Fibroblast of pulmonary artery (primary cell): ENCODE measurements at places on chromosomes 16 and 17.

- DNase-seq, result no peak
Measured at GRCh38 chr17:21373036-21373435, 3.1 kb upstream of the KCNJ12 start.

DNA sequence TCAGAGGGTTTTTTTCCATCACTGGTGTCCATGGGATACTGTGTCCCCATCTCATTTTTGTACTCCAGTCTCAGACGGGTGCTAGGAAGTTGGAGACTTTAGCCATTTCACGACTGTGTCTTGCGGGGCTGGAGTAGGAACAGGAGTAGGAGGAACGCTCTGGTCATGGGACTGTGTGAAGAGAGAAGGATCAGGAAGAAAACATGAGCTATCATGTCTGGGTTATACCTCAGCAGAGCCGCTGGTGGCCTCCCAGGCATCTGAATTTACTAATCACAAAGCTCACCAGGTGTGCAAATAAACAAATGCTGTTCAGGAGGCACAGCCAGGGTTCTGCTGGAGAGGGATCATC is 225.4 kb downstream of the SEC14L1 start:
- DNase-seq, result no peak

- no peak for DNase-seq
Measured at GRCh38 chr16:13781575-13782338, 138.2 kb upstream of the ERCC4 start.

GRCh38 chr16:17759451-17760390 is 289.0 kb upstream of the XYLT1 start:
- no peak for DNase-seq

- peak; percentile 78 for DNase-seq
Measured at GRCh38 chr17:21041741-21042457, 912 bp downstream of the USP22 start.

GRCh38 chr17:72976971-72977770 is 115.3 kb downstream of the SLC39A11 start:
- peak; percentile 94 for DNase-seq

- DNase-seq, result no peak
Measured at GRCh38 chr17:19361326-19361725, 1.2 kb downstream of the B9D1 start.

- DNase-seq, result peak; percentile 45
Measured at GRCh38 chr17:12622726-12623125, 43.0 kb upstream of the MYOCD start.

DNA sequence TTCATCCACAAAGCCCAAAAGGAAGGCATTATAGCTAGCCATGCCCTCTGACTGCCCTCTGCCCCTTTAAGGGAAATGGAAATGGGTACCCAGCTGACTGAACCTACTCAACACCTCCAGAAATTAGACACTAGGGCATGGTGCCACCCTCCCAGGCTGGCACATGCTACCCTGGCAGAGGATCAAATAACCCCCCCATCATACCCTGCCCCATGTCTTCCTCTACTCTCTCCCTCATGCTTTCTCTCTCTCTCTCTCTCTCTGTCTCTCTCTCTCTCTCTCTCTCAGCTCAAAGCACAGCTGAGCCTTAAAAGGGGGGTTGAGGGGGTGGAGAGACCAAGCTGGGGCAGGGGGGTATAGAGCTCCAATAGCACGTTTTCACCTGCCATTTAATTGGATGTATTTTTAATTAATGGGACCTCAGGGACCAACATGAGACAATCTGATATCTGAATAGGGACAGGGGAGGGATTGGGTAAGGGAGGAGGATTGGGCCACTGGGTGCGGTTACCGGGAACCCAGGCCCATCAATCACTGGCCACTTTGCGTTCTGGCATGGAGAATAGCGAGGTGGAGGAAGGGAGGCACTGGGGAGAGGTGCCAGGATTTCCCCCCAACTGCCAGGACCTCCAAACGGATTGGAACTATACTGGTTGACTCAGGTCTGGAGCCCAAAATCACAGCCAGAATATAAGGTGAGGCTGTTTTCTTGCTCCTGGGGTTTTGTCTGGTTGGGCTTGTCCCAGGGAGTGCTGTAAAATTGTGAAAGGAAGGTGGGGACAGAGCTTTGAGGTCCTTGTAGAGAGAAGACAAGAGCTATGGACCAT is 57.8 kb downstream of the NEUROD2 start:
- DNase-seq, result no peak

DNA sequence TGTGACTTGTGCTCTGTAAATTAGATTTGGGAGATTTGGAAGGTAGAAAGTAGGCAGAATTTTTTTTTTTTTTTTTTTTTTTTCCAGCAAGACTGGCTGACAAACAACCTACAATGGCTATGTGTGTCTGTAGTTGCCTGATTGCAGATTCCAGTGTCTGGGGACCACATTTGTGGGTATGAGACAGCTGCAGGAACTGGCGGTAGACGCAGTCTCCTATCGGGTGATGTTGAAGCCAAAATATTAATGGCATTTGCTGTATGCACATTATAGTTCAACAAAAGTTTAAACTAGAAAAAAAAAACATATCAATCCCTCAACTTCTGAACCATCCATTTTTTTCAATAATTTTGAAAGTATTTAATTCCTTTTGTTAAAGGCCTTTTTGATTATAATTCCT is 665.2 kb downstream of the TOX3 start:
- DNase-seq, result peak; percentile 48

DNA sequence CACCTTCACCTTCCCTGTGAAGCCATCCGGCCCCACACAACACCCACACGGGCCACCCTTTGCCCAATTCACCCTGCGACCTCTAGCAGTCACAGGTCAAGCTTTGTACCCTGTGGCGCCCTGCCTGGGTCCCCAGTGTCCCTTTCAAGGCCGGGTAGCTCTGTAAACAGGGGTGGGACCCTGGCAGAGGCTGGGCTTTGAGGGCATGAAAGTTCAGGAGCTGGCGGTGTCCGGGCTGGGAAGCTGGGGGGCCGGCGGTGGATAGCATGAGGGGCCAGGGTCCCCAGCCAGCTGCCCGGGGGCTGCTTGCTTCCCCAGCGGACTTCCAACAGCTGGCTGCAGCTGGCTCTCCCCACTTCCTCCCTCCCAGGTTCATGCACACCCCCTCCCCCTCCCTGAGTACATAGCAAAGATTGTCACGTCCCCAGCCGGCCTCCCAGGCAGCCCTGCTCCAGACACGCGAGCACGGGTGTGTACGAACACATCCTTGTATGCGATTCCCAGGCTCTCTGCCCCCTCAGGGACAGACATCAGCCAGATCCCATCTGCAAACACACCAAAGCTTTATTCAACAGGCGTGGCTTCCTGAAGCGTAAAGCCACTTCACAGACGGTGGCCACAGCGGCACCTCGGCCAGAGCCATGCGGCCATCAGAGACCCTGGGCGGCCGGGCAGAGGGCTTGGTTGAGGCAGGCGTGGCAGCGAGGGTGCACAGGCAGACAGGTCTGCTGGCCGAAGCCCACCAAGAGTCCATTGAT is 8.2 kb downstream of the NTHL1 start:
- peak; percentile 73 for DNase-seq

- DNase-seq, result no peak
Measured at GRCh38 chr17:83200751-83201150, 121.3 kb downstream of the METRNL start.

DNA sequence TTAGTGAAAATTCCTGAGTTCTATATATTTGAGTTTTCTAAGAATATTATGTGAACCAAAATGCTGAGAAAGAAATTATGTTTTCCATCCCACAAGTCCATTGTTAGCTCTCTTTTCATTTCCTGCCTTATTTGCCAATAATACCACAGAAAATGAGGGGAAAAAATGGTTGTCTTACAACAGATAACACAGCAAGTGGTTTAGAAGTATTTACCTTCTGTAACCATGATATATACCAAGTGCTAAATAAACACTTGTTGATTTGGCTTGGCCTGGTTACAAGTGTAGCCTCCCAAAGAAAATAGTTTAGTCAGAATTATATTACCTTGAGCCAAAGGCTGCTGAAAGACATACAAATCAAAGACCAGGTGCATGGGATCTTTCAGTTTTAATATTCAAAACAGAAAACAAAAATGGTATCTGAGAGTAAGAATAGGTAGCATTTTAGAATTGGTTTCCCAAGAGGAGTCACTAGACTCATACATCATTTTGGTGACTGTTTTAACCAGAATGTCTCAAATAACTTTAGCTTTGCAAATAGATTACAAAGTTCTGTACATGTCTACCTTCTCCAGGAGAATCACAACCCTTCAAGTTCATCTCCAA is 439.8 kb upstream of the DYNLRB2 start:
- no peak for DNase-seq

- no peak for DNase-seq
Measured at GRCh38 chr17:29682054-29682453, 59.3 kb upstream of the CORO6 start.

DNA sequence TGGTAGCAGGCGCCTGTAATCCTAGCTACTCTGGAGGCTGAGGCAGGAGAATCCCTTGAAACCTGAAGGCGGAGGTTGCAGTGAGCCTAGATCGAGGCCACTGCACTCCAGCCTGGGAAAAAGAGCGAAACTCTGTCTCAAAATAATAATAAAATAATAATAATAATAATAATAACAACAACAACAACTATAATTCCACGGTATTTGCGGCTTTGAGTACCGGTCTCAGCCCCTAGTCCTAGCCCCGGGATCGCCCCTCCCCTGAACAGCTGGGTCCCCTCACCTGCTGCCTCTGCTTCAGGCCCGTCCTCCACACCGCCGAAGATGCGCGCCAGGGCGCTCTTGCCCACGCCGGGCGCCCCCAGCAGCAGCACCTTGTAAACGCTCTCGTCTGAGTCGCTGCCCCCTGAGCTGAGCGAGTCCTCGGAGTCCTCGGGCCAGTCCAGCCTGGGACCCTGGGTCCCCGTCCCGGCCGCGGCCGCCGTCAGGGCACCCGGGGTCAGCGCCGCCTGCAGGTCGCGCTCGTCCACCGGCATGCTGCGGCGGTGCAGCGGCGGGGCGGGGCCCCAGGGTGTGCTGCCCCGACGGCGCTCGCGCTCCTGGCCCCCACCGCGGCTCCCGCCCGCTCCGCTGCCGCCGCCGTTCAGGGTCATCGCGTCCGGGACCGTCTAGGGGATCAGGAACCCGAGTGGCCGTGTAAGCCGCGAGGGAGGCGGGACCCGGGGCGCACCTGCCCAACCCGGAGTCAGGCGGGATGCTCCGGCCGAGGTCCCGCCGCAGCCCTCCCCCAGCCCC is 611 bp downstream of the RRAD start:
- no peak for DNase-seq

- peak; percentile 38 for DNase-seq
Measured at GRCh38 chr16:27400751-27401620, 988 bp upstream of the IL21R start.

DNA sequence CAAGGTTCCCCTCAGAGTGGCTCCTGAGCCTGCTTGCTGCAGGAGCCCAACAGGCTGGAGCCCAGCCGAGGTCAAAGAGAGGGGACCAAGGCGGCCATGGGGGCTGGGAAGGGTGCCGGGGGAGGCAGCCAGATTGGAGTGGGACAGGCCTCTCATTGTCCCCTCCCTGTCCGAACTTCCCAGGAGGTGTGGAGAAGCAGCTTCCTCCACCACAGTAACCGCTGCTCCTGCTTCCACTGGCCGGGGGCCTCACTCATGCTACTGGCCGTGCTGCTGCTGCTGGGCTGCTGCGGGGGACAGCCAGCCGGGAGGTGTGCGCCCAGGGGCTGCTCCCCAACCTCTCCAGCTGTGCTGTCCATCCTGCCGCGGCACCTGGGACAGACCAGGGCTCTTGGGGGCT is 29.3 kb downstream of the TMEM94 start:
- no peak for DNase-seq

GRCh38 chr17:45904866-45905265 is 10.5 kb downstream of the MAPT start:
- DNase-seq, result no peak

GRCh38 chr17:47057830-47058229 is 78.8 kb upstream of the RPRML start:
- no peak for DNase-seq

- DNase-seq, result no peak
Measured at GRCh38 chr17:11610999-11611566, 12.8 kb downstream of the DNAH9 start.

DNA sequence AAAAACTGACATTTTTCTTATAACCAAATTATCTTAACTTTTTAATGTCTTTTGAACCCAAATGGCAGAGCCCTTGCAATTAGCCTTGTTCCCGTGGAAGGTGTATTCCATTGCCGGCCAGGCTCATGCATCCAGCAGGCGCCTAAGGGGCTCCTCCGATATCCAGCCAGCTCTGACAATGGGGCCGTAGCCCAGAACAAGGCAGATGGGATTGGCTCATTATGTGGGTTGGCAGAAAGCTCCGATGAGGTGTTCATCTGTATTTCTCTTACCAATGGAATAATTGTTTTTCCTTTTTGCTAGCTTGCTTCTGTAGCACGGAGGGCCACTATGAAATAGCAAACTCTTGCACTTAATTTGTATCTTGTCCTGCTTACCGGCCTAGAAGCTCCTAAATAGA is 208.2 kb upstream of the CHMP6 start:
- no peak for DNase-seq

- peak; percentile 75 for DNase-seq
Measured at GRCh38 chr17:48541577-48542113, 3.3 kb downstream of the HOXB2 start.

DNA sequence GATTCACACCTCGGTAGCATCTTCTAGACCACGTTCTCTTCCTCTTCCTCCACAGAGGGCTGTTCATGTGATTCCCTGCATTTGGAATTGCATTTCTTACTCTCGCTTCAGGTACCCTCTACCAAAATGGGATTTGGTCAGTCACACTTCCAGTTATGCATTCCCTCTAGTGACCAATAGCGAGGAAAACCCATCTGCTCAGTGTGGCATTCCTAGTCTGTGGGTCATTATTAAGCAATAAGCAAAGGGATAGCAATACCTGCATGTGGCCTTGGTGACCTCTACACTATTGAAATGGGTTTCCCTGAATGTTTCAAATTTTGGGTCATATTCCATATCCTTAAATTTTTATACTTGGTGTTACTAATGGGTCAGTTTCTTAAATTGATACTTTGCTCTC is 401 bp upstream of the KRTAP4-5 start:
- no peak for DNase-seq

DNA sequence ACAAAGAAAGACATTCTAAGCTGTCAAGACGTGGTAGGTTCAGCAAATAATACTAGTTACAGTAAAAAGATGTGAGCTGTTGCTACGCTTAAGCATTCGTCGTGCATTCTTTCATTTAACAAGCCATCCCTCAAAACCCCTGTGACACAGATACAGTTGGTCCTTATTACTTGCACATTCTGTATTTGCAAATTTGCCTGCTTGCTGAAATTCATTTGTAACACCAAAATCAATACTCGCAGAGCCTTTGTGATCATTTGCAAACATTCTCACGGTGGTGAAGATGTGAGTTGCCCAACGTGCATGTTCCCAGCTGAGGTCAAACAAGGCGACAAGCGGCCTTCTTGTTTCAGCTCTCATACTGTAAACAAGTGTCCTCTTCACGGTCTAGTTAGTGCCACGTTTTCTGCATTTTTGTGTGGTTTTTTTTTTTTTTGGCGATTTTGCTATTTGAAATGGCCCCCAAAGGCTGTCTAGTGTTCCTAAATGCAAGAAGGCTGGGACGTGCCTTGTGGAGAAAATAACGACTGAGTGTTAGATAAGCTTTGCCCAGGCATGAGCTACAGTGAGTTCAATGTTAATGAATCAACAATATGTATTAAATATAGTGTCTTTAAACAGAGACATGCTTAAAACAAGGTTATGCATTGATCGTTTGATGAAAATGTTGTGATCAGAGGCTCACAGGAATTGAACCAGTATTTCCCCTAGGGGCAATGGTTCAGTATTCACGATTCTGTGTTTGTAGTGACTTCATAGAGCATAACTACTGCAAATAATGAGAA is 84.1 kb downstream of the RAB11FIP4 start:
- no peak for DNase-seq
